ENCODE measurements at places on chromosomes 13 and 19.

GRCh38 chr13:84917252-84917878 lies 881.9 kb downstream of the SLITRK6 start:
- DNase-seq: no peak

GRCh38 chr13:76663592-76664335 lies 222.4 kb downstream of the KCTD12 start:
- DNase-seq: no peak

- no peak for DNase-seq
Observed at GRCh38 chr19:21595185-21595584, 89.8 kb downstream of the ZNF429 start.

DNA sequence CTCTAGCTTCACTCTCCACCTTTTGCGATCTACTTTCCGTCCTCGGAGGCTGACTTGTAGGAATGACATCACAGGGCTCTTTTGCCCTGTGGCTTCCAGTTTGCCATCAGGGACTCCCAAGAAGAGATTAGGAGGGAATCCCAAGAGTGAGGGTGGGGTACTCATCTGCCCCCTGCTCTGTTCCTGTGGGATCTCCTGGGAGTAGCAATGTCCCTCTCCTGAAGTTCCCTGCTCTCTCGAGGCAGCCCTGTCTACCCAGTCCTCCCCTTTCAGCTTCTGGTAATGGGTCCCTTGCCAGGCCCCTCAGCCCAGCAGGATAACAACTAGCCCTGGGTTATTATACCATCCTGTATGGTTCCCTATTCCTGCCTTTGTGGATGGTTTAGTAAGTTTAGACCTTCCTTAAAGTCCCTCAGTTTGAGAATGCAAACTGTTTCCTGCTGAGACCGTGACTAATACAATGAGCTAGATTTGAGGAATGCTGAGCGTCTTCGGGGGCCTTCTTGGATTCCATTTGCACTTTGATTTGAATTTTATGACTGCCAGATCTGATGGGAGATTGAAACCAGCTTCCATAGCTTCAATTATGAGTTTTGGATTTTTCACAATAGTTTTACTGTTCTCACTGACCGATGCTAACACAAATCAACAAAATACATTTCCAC lies 73.7 kb upstream of the IPO5 start:
- DNase-seq: no peak

DNA sequence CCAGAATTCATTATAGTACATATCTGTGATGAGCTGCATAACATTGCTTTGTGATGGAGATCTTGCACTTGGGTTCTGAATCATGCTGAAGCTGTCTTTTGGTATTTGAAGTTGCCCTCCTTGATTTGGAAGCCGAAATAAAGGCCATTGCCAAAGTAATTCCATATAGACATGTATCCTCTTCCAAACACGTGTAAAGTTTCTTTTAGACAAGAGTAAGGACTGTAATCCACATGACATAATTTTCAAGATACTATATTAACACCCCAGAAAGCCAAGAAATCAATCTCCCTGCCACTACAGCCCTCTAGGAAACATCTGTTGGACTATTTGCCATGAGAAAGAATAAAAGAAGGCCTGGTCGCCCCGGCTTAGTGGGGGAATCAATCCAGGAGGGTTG lies 754.2 kb downstream of the FGF9 start:
- DNase-seq: no peak

- no peak for DNase-seq
Observed at GRCh38 chr13:33204130-33204927, 81.2 kb downstream of the STARD13 start.

- DNase-seq: no peak
Observed at GRCh38 chr19:48632692-48633147, 4.5 kb downstream of the DBP start.

DNA sequence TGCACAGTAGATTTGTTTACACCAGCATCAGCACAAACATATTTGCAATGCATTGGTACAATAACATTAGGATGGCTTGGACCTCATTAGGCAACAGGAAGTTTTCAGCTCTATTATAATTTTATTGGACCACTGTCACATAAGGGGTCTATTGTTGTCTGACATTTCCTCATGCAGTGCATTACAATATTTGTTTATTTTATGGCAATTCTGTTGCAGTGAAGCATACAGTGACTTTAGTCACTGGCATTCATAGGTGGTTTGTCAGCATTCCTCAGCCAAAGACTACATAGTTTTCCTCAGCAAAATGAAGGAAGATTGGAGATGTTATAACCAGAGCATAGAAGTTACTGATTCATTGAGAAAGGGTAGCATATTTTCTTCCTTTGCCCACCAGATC lies 1732.9 kb downstream of the PCDH9 start:
- DNase-seq: no peak

GRCh38 chr13:23609414-23609760 lies 39.2 kb downstream of the TNFRSF19 start:
- no peak for DNase-seq

- no peak for DNase-seq
Observed at GRCh38 chr19:13985771-13986347, 20.3 kb downstream of the RFX1 start.

GRCh38 chr19:10518444-10519361 lies 1.5 kb upstream of the S1PR5 start:
- peak; percentile 56 for DNase-seq

GRCh38 chr13:114124431-114124830 lies 8.0 kb downstream of the RASA3 start:
- no peak for DNase-seq

All from CD8-positive, alpha-beta memory T cell (primary cell).